ENCODE measurements at places on chromosomes 4 and X.

DNA sequence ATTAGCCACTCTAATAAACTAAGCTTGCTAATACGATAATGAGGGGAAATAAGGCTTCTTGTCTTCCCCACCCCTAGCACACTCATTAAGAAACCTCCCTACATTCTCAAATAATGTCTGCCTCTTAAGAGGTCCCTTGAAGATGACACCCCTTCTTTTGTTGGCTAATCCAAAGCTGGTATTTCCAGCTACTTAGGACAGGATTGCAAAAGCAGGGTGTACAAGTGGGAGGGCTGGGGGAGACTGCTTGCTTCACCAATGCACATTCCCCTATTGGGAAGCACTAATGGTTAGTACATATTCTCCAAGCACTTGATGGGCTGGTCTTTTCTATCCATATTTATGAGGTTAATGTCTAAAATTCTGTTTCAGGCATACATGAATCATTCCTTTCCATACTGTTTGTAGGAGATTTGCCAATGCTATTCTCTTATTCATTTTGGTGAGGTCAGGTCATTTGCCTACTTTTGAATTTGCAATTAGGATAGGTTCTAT is 16.8 kb upstream of the TIMM8A start:
- DNase-seq: no peak

DNA sequence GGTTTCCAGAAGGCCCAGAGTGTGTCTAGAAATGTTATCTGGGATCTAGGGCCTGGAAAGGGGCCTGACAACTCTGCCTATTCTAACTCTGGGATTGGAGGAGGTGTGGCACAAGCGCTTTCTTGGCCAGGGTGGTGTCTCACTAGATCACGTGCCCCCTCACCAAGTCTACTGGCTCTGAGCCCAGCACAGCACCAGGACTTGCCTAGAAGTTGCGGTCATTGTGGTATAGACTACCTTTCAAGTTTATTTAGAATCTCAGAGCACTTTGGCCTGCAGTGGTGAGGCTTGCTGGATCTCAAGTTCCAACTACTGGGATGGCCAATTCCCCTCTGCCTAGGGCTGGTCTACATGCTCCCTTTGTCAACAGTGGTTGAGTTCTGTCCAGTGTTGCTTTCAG is 223.3 kb upstream of the MAGEB2 start:
- DNase-seq: no peak

DNA sequence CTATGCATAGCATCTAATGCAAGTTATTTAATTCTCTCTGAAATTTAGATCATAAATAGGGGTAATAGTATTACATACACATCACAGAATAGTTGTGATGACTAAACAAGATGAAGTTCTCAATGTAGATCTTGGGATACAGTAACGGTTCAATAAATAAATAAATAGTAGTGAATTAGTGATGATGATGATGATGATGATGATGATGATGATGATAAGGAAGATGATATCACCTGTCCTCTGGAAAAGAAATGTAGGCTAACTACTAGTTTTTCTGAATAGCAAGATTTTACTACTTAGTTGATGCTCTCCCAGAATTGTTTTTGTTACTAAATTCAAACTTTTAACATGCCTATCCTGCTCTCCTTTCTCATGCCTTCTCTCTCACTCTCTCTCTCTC is 30.3 kb downstream of the SH3BGRL start:
- DNase-seq: no peak

DNA sequence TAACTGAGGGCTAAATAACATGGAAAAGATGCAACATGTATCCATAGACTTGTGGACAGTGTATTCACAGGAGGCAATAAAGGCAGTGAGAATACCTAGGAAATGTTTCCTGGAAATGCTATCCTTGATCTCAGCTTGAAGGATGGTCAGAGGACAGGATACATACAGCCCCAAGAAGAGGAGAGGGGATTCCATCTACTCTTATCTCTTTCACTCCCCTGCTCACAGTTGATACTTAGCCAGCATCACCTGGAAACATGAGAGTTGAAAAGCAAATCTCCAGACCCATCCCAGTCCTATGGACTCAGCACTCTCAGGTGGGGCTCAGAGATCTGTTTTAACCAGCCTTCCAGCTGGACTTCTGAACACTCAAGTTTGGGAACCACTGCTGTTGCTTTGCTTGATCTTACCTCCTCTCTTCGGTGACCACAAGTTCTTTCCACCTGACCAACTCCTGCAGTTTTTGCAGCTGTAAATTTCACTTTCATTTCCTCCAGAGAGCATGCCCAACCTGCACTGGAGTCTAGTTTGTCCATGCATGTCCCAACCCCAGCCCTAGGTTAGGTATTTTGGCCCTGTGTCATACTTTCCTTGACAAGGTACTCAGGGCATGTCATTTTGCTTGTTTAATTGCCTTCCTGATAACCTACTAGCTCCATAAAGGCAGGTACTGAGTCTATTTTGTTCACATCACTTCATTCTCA is 10.4 kb downstream of the RELL1 start:
- no peak for DNase-seq

- no peak for DNase-seq
Observed at GRCh38 chr4:183430317-183430993, 14.0 kb upstream of the CDKN2AIP start.

- DNase-seq: no peak
Observed at GRCh38 chr4:150067859-150068258, 10.4 kb upstream of the DCLK2 start.

DNA sequence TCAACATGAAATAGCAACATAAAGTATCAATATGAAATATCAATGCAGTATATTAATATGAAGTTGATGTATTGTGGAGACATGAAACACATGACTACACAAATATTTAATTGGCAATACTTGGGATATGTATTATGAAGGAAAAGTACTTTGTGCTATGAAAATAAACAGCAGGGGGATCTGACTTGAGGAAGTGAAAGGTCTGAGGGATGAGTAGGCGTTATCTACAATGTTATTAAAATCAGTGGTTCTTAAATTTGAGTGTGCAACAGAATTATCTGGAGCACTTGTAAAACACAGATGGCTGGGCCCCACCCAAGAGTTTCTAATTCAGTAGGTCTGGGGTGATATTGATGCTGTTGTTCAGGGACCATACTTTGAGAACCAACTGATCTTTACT is 27.4 kb upstream of the ARX start:
- no peak for DNase-seq

DNA sequence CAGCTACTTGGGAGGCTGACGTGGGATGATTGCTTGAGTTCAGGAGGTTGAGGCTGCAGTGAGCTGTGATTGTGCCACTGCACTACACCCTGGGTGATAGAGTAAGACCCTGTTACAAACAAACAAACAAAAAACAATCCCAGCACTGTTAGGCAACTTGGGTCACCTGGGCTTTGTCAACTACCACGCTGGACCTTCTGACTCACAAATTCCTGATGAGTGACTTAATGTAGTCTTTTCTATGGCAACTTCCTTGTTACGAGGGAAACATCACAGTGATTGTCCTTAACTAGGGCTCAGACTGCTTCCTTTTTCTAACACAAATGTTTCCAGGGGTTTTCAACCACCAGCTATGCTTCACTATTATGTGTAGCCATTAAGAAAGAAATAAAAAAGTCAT is 128.8 kb upstream of the GPC4 start:
- DNase-seq: no peak

DNA sequence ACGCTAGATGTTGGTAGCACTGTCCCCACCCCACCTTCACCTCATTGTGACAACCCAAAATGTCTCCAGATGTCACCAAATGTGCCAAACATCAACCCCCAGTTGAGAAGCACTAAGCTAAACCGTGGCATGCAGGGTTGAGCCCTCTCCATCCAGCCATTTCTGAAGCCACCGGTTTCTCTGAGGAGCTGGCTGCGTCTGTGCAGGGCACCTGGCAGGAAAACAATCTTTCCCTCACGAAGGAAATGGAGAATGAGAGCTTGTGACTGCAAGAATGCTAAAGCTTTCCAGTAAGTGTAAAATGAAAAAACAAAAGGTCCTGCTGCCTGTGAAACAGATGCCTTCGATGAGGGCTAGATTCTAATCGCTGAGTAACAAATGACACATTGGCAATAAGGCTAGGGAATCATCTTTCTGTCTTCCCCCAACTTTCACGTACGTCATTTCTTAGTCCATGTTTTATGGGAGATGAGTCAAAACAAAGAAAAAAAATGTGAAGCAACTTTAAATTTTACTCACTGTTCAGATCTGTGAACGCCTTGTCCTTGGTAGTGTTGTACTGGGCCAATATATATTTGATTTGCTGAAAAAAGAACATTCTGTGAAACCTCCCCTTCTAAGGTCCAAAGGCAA is 59.9 kb downstream of the PROM1 start:
- no peak for DNase-seq

DNA sequence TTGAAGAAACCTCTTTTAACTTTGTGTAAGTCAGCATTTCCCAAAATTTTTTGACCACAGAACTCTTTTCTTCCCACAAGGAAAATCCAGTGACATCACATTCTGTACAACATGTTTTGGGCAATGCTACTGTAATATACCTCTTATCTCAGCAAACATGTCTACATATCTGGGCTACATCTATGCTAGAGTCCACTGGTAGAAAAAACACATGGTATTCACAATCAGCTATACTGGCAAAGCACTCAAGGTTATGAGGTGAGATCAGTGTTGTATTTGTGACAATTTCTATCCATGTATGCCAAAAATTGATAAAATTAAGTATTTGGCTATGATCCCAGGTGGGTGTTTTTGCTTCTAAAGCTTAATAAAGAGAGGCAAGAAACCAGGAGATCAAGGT is 98.0 kb downstream of the ATP11C start:
- no peak for DNase-seq

All from COLO829 (cell line).